ENCODE measurements at places on chromosomes 4 and X.

GRCh38 chrX:149992918-149993317, 54.6 kb upstream of the EOLA2 start:
- DNase-seq = no peak

- no peak for DNase-seq
These were observed 51.2 kb downstream of the TBC1D9 start for GRCh38 chr4:140704964-140705363.

DNA sequence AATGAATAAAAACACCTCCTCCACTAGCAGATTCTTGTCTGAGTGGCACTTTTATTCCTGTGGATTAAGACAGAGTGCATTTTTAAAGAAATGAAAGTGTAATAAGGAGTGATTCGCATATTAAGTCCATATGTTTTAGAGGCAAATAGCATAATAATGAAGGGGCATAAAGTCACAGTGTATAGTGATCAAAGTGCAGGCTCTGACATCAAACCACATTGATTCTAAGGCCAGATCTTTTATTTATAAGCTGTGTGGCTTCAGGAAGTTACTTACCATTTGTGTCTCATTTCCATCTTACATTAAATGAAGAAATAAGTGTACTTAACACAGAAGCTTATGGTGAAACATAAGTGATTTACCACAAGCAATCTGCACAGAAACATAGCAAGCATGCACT, 332.8 kb downstream of the GASK1B start:
- no peak for DNase-seq

GRCh38 chr4:39256436-39256835, 74.1 kb downstream of the WDR19 start:
- no peak for DNase-seq

GRCh38 chr4:71240094-71240493, 98.7 kb upstream of the SLC4A4 start:
- no peak for DNase-seq

DNA sequence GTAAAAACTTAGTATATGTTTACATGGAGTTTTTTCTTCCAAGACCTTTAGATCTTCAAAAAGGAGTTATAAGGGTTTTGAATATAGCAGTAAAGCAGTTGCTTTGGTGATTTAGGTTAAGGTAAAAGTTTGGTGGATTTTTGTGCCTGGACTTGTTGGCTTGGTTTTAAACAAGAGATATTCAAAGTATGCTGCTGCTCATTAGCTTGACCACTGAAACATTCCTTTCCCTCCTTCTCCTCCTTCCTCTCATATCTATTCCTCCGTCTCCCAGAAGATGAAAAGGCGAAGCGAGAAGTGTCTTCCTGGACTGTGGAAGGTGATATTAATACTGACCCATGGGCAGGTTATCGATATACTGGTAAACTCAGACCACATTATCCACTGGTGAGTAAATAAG, 38.4 kb downstream of the METAP1 start:
- DNase-seq = no peak

DNA sequence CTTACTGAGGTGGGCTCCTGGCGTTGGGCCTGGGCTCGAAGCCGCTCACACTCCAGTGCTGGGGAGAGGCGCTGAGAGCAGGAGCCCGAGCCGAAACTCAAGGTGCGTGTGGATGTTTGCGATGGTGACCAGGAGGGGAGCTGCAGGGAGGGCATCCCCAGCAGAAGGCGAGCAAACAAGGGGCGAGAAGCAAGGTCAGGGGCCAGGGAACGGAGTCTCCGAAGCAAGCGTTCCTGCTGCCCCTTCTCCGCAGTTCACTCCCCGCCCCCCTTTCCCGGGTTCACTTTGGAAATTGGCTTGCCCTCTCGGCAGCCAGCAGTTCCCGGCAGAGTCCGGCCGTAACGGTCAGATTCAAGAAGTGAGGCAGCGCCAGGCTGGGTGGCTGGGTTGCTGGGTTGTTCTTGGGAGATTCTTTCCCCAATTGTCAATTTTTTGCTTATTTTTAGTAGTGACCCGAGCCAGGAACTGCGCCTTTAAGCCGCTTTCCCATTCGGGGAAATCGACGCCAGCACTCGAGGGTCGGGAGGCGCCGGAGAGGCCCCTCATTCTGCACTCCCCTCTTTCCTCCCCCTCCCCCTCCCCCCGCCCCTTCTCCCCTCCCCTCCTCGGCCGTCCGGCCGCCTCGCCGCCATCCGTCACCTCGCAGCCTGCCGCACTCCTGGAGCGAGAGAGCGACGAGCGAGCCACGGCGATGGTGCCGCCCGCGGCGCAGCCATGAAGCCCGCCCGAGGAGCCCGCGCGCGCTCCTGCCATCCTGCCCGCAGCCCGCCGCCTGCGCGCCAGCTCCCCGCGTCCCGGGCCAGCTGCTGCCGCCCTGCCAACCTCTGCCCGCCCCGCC, at the start of gene FRMPD3:
FRMPD3 (plus strand) TSS at position 655 of the 838 bp plus-strand sequence. CDS start 76,937 bp downstream, outside the sequence.
- DNase-seq = no peak

DNA sequence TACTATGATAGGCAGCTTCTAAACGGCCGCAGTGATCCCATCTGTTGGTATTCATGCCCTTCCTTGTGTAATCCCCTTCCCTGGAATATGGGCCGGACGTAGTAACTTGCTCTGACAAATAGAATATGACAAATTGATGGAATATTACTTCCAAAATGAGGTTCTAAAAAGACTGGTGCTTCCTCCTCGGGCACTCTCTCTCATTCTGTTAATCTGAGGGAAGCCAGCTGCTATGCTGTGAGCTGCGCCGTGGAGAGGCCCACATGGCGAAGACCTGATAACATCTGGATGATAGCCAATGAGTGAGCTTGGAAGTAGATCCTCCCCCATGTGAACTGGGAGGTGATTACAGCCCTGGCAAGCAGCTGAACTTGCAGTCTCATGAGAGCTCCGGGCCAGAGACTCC, 27.2 kb upstream of the SLC25A4 start:
- DNase-seq = no peak

DNA sequence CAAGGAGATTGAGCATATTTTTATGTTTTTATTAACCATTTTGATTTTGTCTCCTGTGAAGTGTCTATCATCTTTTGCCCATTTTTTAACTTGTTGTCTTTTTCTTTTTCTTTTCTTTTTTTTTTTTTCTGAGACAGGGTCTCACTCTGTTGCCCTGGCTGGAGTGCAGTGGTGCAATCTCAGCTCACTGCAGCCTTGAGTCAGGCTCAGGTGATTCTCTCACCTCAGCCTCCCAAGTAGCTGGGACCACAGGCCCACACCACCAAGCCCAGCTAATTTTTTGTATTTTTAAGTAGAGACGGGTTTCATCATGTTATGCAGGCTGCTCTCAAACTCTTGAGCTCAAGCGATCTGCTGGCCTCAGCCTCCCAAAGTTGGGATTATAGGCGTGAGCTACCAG, 4.6 kb upstream of the ADD1 start:
- DNase-seq = no peak

GRCh38 chr4:20859097-20859781, 159.0 kb downstream of the PACRGL start:
- DNase-seq = no peak

GRCh38 chrX:106734827-106735226, 8.3 kb downstream of the RNF128 start:
- no peak for DNase-seq

GRCh38 chr4:124321364-124321763, 391.2 kb downstream of the ANKRD50 start:
- DNase-seq = no peak

DNA sequence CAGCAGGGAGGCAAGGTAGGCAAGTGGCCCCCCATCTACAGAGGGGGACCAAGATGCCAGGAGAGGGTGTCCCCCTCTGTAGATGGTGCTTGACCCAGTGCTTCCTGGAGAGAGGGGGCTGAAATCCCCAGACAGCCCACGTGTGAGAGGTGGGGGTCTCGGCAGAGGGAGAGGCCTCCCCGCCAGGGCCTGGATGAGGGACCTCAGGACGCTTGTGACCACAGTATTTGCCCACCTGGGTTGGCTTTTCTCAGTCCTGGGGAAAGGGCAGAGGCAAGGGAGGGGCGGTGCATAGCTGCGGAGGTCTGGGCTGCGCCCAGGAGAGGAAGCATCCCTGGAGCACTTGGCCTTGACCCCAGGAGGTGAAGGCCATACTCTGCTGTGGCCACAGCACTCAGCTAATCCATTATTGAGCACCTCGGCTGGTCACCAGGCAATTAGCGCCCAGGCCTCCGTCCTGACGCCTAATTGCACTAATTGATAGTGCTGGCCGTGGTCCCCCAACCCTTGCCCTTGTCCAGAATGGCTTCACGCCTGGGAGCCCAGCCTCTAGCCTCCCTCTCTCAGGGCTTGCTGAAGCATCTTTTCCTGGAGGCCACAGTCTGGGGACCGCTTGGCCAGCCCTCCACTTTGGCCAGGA, 30.7 kb downstream of the HMX1 start:
- no peak for DNase-seq

- no peak for DNase-seq
These were observed 174.9 kb downstream of the ACTRT1 start for GRCh38 chrX:127877318-127877717.

GRCh38 chr4:143667461-143667860, 33.0 kb downstream of the FREM3 start:
- no peak for DNase-seq

DNA sequence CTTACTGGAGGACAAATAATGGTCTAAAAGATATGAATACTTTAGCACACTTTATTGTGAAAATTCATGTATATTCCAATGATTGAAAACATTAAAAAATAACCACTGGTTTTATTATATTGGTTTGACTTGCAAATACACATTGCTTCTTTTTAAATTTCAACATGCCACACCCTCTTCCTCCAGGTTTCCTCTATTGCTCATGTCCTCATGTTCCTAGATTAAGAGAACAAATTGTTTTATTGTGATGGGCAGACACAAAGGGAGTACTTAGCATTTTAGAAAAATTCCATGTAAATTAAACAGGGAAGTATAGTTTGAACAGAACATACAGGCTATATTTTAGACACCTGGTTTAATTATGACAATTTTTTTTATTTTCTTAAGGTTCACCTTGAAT, 230.6 kb upstream of the GPRIN3 start:
- no peak for DNase-seq

- no peak for DNase-seq
These were observed 64.7 kb downstream of the WFS1 start for GRCh38 chr4:6334203-6334887.

DNA sequence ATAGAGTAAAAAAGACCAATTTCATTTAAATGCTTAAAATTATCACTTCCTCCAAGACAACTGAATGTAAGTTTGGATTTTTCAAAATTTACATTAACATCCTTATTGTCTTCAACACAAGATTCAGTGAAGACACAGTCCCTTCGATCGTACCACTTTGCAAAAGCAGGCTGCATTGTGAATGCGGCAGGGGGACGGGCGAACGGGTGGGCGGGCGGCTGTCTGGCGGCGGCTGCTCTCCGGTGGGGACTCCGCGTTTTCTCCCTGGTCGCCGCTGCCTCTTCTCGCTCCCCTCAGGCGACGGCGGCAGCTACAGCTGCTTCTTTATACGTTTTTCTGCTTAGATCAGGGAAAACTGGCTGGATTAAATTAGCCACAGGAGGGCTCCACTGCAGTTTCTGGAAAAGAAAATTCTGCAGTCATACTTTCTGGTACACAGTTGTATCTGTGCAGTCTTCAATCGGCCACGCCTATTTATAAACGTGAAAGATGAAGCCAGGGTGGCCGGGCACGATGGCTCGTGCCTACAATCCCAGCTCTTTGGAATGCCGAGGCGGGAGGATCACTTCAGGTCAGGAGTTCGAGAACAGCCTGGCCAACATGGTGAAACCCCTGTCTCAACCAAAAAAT, 33.9 kb upstream of the HPF1 start:
- no peak for DNase-seq

DNA sequence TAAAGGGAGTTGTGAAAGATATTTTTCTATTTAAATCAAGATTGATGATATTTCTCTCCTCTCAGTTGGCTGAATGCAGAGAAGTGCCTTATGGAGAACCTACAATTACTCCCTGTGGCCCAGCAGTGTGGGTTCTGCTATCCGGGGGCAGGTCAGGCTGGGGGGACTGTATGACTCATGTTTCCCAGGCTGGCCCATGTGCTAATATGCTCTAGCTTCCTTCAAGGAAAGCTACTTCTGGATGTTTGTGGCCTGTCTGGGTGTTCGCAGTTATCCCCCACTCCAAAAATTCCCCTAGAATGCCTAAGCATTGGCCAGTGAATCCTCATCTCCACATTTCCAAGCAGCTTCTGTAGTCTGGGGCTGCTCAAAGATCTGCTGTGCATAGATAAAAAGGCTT, 58.9 kb upstream of the SPP1 start:
- no peak for DNase-seq

GRCh38 chr4:38943343-38943742, 75.7 kb downstream of the FAM114A1 start:
- no peak for DNase-seq

DNA sequence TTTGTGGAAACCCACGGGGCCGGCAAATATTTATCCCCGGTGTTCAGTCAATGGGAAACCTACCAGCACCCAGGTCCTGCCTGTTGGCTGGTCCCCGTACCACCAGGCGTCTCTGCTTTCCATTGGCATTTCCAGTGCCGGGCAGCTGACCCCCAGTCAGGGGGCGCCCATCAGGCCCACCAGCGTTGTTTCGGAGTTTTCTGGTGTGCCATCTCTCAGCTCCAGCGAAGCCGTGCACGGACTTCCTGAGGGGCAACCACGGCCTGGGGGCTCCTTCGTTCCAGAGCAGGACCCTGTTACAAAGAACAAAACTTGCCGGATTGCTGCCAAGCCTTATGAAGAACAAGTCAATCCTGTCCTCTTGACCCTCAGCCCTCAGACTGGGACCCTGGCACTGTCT, 32.7 kb downstream of the BCORL1 start:
- no peak for DNase-seq

DNA sequence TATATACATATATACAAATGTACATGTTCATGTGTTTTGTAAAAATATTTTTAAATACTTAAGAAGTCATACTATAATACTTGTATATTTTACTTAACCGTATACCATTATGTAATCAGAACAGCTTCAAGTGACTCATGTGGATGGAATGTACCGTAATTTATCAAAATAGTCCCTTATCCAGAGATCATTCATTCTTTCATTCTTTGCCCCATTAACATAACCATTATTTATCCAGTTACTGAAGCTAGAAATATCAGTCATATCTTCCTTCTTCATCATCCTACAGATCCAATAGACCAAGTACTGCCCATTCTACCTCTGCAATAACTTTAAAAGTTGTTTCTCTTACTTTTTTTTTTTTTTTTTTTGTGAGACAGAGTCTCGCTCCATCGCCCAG, 164.2 kb downstream of the MAB21L2 start:
- DNase-seq = no peak
